MV-4-11 (cell line): ENCODE measurements at places on chromosomes 4 and X.
A peak's percentile ranks its signal among the peaks of the same experiment; 100 is the strongest.

DNA sequence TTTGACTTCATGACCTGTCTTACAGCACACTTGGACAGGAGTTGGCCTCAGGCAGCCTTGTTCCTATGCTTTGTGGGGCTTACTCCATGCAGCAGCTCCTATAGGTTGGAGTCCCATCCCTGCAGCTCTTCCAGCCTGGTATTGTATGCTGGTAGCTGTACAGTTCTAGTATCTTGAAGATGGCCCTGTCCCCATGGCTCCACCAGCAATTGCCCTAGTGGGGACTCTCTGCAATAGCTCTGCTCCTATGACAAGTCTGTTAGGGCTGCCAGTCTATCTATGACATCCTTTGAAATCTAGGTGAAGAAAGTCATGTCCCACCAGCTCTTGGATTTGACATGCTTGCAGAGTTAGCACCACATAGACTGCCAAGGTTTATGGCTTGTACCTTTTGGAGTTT is 252.6 kb downstream of the ANTXR2 start:
- DNase-seq: no peak

- DNase-seq: peak; percentile 3
Observed at GRCh38 chr4:140344101-140344500, 29.3 kb upstream of the SCOC start.

DNA sequence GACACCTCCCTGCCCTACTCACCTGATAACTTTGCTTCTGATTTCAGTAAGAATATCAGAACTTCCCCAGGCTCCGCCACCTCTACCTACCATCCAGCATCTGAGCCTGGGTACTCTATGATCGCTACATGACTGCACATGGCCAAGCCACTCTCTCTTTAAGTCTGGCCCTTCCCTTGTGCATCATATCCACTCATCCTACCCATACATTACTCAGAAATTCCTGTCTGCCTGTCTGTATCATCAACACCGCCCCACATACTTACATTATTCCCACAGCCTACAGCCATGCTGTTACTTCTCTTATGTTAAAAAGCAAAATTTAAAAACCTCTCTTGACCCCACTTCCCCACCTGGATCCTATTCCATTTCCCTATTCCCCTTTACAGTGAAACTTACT is 84.7 kb downstream of the SCD5 start:
- DNase-seq: no peak

DNA sequence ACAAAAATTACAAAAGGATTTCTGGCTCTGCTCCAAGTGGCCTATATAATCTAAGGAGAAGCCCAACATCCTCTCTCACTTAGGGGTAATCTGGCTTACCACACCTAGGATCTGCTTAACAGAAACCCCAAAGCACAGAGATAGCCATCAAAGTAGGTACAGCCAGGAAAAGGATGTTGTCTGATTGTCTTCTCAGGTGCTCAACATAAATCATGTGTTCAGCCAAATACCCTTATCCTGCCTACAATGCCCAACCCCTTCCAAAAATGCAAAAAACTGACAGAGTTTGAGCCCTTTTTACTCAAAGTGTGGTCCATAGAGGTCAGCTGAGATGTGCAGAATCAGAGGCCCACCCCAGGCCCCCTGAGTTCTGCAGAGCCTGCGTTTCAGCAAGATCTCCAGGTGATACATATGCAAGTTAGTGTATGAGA is 53.9 kb downstream of the PPM1K start:
- DNase-seq: no peak

GRCh38 chr4:131526686-131527085 is 1622.4 kb upstream of the PCDH10 start:
- no peak for DNase-seq

DNA sequence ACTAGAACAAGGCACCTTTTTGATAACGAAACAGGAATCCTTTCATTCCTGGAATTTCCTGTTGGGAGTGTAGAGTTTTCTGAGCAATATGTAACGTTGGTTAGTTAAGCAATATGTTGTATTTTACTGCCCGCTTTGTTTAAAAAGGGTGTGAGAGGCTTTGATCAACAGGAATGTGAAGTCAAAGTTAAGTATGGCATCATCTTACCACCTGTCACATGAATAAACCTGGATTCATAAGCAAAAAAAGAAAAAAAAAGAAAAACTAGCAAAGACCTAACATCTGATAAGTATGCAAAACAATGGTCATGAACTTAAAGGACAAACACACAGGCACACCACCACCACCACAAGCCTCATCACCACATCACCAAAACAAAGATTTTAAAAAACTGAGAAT is 7.1 kb upstream of the CXCL5 start:
- DNase-seq: no peak

- DNase-seq: no peak
Observed at GRCh38 chr4:138843616-138844015, 172.0 kb upstream of the NOCT start.

GRCh38 chr4:3869661-3870566 is 103.7 kb downstream of the ADRA2C start:
- DNase-seq: no peak

DNA sequence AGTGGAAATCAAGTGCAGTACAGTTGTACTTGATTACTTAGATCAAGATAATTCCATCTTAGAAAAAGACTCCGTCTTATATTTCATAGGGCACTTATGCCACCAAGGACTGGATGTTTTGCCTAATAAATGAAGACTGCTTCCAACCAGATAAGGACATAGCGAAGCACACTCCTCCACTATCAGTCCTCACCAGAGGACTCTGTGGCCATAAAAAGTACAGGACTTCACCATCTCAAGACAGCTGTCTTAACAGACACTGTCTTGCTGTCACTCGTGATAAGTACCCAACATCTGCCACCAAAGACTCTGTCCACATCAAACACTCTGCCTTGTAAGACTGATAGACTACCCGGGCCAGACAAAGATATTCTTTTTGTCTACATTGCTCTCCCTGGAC is 352.0 kb downstream of the TRAM1L1 start:
- no peak for DNase-seq

- no peak for DNase-seq
Observed at GRCh38 chr4:181475781-181476507, 767.3 kb upstream of the TENM3 start.

DNA sequence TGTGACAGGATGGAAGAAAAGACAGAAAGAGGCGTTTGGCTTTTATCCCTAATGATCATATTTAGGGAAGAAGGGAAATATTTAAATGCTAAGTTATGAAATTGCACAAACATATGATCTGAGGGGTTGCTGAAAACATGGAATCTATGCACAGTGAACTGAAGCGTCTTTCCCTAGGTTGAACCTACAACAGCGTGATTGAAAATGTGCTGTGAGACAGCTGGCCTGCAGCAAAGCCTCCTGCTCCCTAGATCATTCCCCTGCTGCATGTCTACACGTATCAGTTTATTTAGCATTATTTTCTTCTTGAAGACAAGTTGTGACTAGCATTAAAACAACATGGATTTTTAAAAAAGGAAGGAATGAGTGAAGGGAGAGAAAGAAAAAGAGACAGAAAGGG is 272.5 kb upstream of the TRAM1L1 start:
- DNase-seq: no peak

DNA sequence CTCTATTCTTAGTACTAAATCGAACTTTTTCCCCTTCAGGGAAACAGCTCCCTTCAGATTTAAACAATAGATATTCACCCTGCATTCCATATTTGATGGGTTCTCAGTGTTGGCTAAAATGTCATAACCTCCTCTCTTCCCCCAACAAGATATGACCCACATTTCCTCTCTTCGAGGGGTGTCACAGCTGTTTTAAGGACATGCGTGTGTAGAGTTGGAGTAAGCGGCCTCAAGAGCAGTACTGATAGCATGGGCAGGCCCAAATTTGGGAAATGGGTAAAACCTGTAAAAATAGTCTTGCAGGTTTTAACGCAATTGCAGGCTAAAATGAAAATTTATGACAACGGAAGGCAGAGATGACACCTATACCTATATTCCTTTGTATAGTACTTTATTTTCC is 28.7 kb downstream of the SAT1 start:
- no peak for DNase-seq
